ENCODE measurements at places on chromosomes 3 and 15.

DNA sequence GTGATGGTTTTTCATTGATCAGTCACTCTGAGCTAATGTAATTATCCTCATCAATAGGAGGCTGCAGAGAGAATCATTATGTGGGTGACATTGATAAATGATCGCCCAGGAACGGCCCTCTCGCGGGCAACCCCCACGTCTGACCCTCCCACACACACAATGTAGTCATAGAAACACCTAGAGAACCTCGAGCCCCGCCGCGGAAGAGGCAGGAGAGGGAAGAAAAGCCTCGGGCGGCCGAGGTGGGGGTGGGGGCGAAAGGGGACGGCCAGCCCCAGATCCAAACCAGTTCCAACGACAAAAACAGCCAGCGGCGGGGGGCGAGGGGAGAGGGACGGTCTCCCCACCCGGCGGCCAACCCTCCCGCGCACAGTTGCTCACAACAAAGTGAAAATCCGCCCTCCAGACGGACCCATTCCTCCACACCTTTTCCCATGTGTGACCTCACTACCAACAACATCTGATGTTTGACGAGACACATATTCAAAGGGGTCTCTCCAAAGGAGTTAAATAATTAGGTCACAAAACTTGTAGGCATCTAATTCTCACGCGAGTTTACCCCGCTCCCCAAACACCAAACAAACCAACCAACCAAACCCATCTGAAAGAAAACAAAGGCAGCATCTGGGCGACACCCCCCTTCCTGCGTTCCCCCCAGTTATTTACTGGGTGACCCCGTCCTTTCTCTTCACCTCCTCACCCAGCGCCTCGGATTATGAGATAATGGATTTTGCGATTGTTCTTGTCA is 213.0 kb downstream of the MEIS2 start:
- DNase-seq = peak; percentile 36

- DNase-seq = no peak
Observed at GRCh38 chr3:190706582-190706981, 155.9 kb downstream of the GMNC start.

DNA sequence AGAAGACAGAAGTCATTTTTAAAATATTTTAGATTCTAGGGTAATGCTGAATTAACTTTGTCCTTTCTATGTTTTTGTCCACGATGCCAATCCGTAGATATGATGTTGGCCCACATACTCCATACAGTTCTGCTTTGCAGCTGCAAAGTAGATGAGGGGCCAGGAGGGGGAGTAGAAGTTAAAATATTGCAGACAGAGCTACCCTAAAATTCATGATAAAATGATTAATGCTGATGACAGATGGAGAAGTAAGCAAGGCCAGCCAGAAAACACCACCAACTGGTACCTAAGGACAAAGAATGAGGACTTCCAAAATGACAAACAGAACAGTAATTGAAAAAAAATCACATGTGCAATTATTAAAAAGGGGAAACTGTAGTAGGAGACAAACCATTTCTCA is 756.6 kb upstream of the ARPP21 start:
- no peak for DNase-seq

DNA sequence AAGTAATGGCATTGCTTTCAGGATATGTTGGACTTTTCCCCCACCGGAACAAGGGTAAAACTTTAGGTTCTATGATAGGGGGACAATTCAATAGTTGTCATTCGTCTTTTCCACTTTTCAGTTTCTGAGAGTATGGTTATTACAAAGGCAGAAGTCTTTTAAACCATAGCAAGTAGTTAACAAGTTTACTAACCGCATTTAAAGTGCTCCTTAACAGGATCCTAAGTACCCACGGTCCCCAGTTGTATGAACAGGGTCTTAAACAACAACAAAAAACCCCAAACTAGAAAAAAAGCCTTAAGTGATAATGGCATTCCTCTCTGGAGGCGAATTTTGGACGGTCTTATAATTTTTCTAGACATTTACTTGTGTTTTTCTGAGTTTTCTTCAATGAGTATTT is 831 bp downstream of the IFT57 start:
- no peak for DNase-seq

DNA sequence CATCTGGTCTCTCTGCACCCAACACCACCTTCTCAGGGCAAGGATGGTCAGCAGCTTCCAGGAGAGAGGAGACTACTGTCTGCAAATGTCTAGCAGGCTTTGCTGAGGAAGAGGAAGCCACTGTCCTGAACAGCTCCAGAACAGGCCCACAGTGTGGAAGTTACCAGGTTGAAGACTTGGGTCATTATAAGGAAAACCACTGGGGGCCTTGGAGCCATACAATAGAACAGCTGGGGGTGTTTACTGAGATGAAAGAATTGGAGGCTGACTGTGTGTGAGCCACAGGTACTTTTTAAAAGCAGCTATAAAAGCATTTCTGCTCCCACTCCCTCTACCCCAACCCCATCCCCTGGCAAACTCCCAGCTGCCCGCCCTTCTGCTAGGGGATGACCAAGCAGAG is 24.2 kb downstream of the SRGAP3 start:
- no peak for DNase-seq

DNA sequence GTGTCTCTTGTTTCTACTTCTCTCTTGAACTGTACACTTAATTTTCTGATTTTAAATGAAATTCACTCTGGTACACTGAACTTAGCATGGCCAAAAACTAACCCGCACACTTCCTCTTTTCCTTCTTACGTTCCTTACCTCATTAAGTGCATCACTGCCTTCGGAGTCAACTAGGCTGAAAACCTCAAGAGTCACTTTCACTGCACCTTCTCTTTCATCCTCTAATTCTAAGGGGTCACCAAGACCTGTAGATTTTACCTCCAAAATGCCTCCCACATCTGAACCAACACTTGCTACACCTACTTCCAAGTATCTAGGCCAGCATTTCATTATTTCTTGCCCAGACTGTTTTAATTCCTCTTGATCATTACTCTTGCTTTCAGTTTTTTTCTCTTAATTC is 6.6 kb downstream of the CBLB start:
- no peak for DNase-seq

DNA sequence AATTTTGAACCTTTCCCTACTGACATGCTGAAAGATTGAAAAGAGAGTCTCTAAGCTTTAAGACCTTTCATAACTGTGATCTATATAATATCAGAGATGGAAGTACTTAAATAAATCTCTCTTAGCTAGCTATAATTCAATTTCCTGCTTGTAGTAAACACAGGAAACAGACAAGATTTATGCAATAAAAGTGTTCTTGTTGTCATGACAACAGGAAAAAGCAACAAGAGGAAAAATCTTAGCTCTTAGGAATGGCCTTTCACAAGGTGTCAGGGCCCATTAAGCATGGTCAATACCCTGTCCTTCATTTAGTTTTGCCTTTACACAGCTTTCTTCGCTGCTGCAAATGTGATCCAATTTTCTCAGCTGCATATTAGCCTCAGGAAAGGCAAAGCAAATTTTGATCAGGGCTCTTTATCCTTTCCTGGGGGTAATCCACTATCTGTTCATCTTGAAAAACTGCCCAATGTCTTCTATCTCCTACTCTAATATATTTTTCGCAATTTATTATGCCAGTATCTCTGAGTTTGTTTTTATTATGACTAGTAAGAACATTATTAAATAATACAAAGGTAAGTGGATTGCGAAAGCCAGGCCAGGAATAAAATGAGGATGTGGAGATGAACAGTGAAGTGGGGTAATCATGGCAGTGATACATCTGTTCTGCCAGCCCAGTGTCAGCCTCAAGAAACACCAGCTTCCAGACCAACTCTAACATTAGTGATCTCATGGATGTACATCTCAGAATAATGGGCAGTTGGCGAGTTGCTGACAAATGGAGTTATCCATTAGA is 28.7 kb downstream of the SIDT1 start:
- no peak for DNase-seq

DNA sequence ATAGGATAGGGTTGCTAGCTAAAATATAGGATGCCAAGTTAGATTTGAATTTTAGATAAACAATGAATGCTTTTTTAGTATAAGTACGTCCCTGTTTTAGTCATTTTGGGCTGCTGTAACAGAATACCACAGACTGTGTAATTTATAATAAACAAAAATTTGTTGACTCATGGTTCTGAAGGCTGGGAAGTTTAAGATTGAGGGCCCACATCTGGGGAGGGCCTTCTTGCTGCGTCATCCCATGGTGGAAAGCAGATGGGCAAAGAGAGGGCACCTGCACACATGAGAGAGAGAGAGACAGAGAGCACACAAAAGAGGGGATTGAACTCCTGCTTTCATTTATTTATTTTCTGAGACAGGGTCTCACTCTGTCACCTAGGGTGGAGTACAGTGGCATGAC is 246.5 kb downstream of the EPHB1 start:
- DNase-seq = no peak

DNA sequence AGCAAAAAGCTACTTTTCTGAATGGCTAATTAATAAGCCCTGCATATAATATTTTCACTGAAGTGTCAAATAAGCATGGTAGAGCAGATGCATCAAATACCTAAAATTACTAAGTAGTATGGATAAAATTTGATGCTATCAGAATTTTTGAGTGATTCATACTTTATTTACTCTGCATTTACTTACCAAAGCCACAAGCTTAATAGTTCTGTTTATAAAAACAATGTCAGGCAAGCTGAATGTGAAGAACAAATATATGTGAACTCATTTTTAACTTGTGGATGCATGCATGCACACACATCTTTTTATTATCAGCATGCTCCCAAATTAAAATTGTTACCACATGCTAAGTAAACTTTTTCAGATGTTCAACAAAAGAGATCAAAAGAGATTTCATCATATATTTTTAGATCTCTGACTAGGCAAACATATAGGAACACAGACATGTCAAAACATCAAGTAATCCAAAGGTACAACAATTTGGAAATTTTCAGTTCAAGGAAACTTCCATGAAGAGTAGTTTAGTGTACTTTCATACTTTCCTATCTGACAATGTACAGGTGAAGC is 969.4 kb downstream of the ROBO1 start:
- no peak for DNase-seq

Data from fibroblast of skin of right biceps (primary cell).